Fibroblast of lung (primary cell): ENCODE measurements at places on chromosomes 3 and 15.

- peak; percentile 20 for DNase-seq
Observed at GRCh38 chr3:63910891-63911290, 1.3 kb downstream of the SCAANT1 start.

DNA sequence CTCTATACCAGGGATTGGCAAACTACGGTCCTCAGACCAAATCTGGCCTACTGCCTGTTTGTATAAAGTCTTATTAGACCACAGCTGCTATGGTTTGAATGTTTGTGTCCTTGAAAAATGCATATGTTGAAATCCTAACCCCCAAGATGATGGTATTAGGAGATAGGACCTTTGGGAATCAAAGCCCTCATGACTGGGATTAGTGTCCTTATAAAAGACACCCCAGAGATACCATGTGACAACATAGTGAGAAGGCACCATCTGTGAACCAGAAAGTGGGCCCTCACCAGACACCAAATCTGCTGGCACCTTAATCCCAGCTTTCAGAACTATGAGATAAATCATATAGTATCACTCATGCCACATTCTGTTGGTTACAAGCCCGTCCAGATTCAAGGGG, 7.4 kb downstream of the HMCES start:
- DNase-seq: no peak

DNA sequence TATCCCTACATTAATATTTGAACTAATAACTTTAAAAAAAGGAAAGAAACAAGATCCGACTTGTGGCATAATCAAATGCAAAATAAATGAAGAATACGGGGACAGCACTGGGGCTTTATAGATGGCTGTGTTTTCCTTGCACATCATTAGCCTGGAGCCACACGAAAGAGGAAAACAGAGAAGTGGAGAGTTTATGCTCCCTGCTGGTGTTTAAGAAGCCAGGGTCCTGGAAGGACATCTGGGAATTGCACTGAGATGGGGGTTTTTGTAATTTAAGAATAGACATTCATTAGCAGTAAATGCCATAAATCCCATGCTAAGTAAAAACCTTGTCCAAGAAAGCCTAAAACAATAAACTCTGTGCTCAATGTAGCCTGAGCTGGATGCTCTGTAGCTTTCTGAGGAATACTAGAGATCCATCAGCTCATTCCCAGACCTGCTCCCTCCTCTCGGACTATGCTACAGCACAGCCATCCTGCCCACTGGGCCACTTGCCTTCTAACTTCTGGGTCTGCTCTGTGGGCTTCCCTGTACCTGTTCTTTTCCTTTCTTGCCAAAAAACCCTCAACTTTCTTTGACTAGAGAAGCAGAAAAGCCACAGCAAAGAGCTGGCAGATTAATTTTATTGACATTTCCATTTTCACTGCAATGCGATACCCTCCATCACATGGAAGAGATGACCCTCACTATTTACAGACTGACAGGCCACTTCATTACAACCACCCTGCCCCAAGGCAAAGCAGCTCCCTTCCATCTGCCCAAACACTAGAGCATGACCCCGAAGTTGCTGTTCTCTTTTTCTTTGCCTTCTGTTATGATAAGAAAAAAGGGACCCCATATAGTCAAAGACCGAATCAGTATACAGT, 62.3 kb downstream of the MEIS2 start:
- DNase-seq: peak; percentile 39

- DNase-seq: peak; percentile 47
Observed at GRCh38 chr15:80856809-80857377, 77.7 kb downstream of the CEMIP start.

- no peak for DNase-seq
Observed at GRCh38 chr3:29534006-29534405, 253.1 kb downstream of the RBMS3 start.

DNA sequence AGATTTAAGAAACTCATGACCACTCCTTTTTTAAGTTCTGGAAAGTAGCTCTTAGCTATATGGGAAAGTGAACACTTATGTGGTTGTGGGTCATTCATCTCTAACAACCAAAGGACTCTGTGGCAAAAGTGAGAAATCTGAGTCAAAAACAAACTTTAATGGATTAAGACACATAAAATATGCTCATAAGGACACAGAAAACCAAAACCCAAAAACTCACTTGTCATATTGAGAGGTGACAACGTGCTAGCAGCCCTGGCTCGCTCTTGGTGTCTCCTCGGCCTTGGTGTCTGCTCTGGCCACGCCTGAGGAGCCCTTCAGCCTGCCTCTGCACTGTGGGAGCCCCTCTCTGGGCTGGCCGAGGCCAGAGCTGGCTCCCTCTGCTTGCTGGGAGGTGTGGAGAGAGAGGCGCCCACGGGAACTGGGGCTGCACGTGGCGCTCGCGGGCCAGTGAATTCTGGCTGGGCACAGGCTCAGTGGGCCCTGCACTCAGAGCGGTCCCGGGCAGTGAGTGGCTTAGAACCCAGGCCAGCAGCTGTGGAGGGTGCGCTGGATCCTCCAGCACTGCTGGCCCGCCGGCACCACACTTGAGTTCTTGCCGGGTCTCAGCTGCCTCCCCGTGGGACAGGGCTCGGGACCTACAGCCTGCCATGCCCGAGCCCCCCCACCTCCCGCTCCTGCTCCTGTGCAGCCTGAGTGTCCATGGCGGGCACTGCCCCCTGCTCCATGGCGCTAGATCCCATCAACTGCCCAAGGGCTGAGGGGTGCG, 30.3 kb upstream of the SKIL start:
- DNase-seq: no peak

DNA sequence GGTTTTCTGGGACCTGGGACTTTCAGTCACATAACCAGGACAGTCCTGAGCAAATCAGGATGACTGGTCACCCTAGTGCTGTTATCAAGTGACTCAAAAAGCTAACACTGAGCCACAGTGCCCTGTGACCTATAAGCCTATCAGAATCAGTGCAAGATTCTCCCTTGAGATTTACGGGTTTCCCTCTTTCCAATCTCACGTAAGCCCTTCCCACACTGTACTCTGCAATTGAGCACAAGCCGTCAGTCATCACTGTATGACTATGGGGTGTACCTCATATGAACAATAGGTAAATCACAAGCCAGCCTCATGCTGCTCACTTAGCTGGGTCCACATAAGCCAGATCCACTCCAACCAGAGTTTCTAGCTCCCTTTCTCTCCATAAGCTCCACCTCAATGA, 21.0 kb upstream of the CLDN18 start:
- no peak for DNase-seq

DNA sequence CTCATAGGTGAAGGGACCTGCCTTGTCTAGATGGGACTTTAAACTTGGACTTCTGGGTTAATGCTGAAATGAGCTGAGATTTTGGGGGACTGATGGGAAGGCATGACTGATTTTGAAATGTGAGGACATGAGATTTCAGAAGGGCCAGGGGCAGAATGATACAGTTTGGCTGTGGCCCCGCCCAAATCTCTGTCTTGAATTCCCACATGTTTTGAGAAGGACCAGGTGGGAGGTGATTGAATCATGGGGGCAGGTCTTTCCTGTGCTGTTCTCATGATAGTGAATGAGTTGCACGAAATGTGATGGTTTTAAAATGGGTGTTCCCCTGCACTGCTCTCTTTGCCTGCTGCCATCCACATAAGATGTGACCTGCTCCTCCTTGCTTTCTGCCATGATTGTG, 42.8 kb downstream of the ILDR1 start:
- no peak for DNase-seq
